ENCODE measurements at places on chromosomes 16 and 17.

GRCh38 chr17:81951785-81952684 lies 5.0 kb upstream of the MYADML2 start:
- DNase-seq: no peak

GRCh38 chr16:13839577-13839976 lies 80.4 kb upstream of the ERCC4 start:
- DNase-seq: no peak

DNA sequence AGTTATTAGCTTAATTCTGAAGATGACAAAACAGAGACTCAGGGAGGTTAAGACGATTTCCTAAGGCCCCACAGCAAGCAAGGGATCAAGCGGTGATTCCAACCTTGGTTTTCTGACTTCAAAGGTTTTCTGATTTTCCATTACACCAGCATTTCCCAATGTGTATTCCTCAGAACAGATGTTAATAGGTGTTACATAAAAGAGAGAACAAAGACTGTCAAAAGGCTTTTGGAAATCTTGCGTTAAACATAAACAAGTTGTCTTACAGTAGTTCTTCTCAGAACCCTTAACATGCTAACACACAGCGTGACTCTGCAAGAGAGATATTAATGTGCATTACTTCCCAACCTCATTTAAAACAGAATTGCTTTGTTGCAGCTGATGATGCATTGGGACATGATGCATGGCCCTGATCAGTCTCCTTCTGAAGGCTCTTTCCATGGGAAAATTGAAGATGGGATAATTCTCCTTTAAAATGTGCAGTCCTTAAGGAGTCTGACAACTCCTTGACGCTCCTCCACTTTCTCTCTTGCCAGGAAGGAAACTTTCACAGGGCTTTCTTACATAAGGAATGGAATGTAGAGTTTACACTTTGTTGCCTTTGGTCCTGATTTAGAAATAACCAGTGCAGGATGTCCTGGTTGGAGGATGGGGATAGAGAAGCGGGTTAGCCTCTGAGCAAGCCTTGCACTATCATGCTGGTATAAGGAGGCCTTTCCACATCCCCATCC lies 21.5 kb upstream of the MMD start:
- DNase-seq: no peak

DNA sequence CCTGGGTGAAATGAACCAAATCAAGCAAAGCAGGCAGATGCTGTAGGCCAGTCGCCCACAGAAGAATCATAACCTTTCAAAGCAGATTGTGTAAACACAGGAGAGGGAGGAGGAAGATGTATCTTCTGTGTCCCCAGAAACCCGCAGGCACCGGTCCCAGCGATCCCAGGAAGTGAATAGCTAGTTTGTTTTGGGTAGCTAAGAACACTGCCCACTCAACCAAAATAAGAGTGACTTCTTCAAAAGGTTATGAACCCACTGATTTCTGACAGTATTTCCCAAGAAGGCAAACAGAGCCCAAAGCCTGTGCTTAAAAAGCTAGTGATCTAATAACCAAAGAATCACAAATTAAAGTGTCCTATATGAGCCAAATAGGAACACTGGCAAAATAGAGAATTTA lies 67.8 kb downstream of the GRIN2A start:
- no peak for DNase-seq

- DNase-seq: no peak
Observed at GRCh38 chr17:73548620-73549311, 95.5 kb downstream of the SDK2 start.

DNA sequence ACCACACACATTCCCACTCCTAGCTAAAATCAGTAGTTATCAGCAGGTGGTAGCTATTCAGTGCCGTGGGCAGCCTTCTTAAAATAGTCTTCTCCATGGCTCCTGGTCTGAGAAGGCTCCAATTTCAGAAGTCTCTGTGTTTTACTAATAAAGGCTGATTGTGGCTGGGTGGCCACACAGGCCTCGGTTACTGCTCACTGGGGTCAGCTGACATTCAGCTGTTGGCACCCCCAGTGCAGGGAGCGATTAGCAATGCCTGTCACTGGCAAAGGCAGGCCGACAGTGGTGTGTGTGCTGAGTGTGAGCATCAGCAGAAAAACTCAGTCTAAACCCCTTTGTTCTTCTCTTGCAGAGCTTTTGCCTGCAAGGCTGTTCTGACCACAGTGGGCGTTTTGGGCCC lies 16.6 kb upstream of the DBNDD1 start:
- DNase-seq: no peak

DNA sequence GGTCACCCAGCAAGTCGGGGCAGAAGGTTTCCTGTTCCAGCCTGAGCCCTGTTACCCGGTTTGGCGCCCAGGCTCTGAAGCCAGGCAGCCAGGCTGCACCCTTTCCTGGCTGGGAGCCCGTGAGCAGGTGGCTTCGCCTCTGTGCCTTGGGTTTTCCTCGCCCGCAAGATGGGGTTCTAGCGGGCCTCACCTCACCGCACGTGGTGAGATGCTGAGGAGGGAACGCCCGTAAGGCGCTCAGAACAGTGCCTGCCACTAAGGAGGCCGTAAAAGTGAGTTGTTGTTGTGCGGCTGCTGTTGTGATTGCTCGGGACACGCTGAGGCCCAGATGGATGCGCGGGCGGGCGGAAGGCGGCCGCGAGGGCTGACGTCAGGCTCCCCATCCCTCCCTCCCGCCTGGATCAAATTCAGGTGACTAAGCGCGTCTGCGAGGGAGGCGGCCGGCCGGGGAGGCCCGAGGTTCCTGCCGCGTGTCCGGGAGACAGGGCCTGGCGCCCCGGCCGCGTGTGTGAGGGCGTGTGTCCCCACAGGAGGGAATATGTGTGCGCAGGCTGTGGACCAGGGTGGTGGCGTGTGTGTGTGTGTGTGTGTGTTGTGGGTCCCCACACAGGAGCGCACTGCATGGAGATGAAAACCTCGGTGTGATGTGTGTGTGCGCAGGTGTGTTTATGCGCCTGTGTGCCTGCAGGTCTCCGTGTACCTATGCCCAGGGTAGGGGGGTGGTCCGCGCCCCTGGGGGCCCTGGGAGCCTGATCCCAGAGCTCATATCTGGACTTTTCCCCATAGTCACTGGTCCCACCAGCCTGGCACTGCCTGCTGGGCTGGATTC lies 4.3 kb downstream of the CAMKK1 start:
- DNase-seq: no peak

DNA sequence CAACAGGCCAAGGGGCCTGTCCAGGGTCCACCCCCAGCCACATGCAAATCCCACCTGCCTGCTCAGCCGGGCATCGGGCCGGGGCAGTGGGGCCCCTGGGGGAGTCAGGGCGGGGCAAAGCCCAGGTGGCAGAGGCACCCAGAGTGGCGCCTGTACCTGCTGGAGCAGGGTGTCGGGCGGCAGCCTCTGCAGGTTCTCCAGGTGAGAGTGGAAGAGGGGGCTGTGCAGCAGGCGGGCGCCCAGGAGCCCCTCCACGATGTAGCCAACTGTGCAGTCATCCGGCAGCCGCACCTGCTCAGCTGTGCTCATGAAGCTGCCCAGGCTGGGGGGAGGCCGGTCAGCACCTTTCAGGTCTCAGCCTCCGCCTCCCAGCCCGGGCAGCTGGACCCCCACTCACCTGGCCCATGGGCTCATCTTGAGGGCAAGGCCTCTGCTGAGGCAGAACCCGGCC lies 2.1 kb downstream of the RFNG start:
- DNase-seq: no peak

GRCh38 chr16:61148930-61149329 lies 887.3 kb downstream of the CDH8 start:
- DNase-seq: no peak

DNA sequence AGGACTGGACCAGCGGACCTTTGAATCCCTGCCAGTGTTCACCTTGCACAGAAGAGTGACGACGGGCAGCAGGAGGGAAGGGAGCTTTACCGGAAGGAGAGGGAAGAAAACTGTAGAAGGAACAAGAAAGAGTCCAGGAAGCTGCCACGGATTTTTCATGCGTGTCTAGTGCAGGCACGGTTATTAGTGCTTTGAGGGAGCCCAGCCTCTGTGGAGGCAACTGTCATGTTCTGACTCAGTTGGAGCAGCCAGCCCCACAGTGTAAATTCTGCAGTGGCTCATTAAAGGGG lies 6.5 kb upstream of the HOXB13 start:
- DNase-seq: no peak

- DNase-seq: no peak
Observed at GRCh38 chr17:74833501-74834377, 25.9 kb downstream of the GRIN2C start.

GRCh38 chr16:29192329-29193247 lies 207.7 kb downstream of the LAT start:
- no peak for DNase-seq

DNA sequence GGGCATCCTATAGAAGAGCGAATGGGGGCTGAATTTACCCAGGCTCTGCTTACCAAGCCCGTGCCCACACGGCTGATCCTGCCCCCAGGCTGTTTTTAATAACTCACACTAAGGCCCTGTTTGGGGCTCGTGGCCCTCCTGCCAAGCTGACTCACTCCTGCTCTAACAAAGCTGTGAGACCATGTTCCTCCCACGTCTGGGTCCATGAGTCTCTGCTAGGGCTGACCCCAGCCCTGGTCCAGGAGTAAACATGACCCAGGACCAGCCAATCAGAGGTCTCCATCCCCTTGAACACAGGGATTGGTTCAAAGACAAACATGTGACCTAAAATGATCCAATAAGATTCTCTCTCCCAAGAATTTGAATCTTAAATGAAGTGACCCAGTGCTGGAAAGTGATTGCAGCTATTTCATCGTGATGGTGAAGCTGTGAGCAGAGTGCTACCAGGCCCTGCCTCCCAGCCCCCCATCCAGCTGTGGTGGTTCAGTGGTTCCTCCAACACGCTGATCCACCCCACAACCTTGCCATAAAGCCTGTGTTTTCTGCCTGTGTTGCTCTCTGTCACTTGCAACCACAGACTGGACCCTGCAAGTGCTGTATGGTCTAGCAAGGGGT lies 57.2 kb downstream of the C16orf82 start:
- no peak for DNase-seq

Measured in effector CD4-positive, alpha-beta T cell (primary cell).